Activated CD8-positive, alpha-beta T cell treated with anti-CD3 and anti-CD28 coated beads for 36 hours (primary cell): ENCODE measurements at places on chromosomes 12 and 14. TPM values are rescaled to one million over a fixed set of nuclear protein-coding genes. Genes with fewer than 3 reads are reported as not detected.

- no peak overlapping the region for H3K27ac ChIP-seq
- DNase-seq: no peak
- no peaks in the 10 kb centered on the region for H3K36me3 ChIP-seq
Measured at GRCh38 chr14:99724939-99725773, 41.1 kb downstream of the CYP46A1 start.

DNA sequence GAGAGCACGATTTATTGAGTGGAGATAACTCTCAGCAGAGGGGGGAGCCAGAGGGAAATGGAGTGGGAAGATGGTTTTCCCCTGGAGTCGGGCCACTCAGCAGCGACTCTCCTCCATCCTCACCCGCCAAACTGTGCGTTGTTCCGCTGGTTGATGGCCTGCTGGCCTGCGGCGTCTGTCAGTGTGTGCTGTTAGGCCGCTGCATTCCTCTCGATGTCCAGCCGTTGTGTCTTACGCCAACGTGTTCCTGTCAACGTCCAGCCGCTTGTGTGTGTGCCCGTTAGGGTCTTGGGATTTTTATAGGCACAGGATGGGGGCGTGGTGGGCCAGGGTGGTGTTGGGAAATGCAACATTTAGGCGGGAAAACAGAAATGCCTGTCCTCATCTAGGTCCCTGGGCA is 69.2 kb downstream of the PTPRQ start:
- H3K4me1 ChIP-seq: no peaks in the 10 kb centered on the region
- no peaks in the 10 kb centered on the region for H3K27me3 ChIP-seq
- no peak for DNase-seq
- H3K36me3 ChIP-seq: no peaks in the 10 kb centered on the region

GRCh38 chr12:125097427-125097826 is 32.2 kb downstream of the AACS start:
- H3K4me1 ChIP-seq: peaks cover 15% of the 10 kb centered on the region
- no peaks in the 10 kb centered on the region for H3K27me3 ChIP-seq
- H3K36me3 ChIP-seq: peaks cover 5% of the 10 kb centered on the region

REP15 gene
- total RNA-seq: not detected

ATG101 gene
- total RNA-seq: 28.4 TPM

LRP1-AS gene
- total RNA-seq: not detected

DNA sequence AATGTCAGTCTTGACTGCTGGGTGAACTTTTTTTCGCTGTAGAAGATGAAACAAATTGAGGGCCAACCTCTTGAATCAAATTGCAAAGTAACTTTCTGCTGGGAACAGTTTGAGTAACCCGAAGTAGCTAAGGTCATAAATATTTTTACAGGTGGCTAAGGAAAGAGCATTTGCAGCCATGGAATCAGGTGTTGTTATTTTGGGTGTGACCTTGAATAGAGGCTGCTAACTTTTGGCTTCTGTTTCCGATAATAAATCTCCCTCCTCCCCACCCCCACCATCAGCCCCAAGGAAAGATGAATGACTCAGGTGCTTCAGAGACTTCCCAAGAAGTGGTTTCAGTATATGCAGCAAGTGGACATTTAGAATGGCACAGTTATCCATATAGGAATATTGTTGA is 571.7 kb downstream of the DIO2 start:
- no peaks in the 10 kb centered on the region for H3K4me1 ChIP-seq
- no peak for DNase-seq
- no peaks in the 10 kb centered on the region for H3K27me3 ChIP-seq
- no peak overlapping the region for H3K27ac ChIP-seq
- no peaks in the 10 kb centered on the region for H3K36me3 ChIP-seq

- no peak overlapping the region for H3K27ac ChIP-seq
- H3K4me3 ChIP-seq: no peak overlapping the region
- H3K36me3 ChIP-seq: peaks cover 10% of the 10 kb centered on the region
- H3K4me1 ChIP-seq: peaks cover 4% of the 10 kb centered on the region
- no peak for DNase-seq
Measured at GRCh38 chr12:50291377-50291776, 8.1 kb upstream of the LIMA1 start.

- no peaks in the 10 kb centered on the region for H3K4me1 ChIP-seq
- no peak for DNase-seq
- no peak overlapping the region for H3K4me3 ChIP-seq
- no peaks in the 10 kb centered on the region for H3K36me3 ChIP-seq
- H3K27ac ChIP-seq: no peak overlapping the region
Measured at GRCh38 chr14:80390906-80391305, 179.6 kb upstream of the DIO2 start.

DNA sequence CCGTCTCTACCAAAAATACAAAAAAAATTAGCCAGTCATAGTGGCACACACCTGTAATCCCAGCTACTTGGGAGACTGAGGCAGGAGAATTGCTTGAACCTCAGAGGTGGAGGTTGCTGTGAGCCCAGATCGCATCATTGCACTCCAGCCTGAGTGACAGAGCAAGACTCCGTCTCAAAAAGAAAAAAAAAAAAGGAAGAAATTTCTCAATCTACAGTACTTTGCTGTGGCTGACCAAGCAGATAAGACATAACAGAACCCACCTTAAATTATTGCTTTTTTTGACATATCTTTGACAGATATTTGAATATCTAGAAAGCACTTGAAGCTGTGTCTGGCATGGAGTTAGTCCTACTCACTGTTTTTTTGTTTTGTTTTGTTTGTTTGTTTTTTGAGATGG is 34.9 kb upstream of the HNF1A start:
- no peaks in the 10 kb centered on the region for H3K27me3 ChIP-seq
- H3K4me3 ChIP-seq: no peak overlapping the region
- no peak overlapping the region for H3K27ac ChIP-seq
- H3K36me3 ChIP-seq: no peaks in the 10 kb centered on the region

RNU4-1 gene
- total RNA-seq: 692 TPM

MYO1H gene
- not detected for total RNA-seq

DNA sequence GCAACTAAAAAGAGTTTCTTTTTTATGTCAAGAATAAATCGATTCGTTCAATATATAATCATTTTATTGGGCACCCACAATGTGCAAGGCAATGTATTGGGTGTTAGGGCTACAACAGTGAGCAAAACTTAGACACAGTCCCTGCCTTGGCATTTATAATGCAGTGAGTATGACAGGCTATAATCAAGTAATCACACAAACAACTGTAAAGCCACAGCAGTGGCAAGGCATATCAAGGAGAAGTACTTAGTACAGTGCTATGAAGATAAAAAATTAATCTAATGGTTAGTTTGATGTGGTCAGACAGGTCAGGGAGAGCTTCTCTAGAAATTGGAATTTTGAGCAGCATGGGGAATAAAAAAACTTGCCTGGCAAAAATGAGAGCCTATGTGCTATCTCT is 39.5 kb upstream of the OTOGL start:
- H3K36me3 ChIP-seq: no peaks in the 10 kb centered on the region
- no peak overlapping the region for H3K4me3 ChIP-seq
- no peak overlapping the region for H3K27ac ChIP-seq

ACOT6 gene
- not detected for total RNA-seq

DNA sequence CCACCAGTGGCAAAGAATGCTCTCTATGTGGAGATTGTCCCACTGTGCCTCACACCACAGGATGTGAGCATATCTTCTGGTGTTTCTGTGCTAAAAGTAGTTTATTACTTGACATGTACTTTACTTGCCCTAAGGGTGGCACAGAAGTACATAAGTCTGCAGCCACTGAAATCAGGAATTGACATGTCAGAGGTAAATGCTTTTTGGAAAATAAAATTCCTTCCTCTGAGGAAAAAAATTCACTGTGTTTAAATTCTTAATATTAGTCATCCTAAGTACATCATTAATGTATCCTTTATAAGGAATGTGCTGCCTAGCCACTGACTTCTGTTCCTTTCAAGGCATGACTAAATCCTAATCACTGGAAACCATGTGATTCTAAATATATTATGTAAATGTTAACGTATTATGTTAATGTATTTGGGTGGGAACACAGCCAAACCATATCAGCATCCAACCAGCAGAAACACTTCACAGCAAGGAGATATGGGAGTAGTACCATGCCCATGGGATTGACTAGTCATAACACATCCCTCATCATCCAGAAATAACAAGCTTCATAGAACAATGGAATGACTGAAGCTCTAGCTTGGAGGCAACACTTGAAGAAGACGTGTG is 239.7 kb upstream of the PPFIA2 start:
- no peaks in the 10 kb centered on the region for H3K4me1 ChIP-seq
- no peak overlapping the region for H3K27ac ChIP-seq
- DNase-seq: no peak
- H3K36me3 ChIP-seq: no peaks in the 10 kb centered on the region

MMP17 gene
- total RNA-seq: not detected

KRT78 gene
- total RNA-seq: not detected

DLGAP5 gene
- total RNA-seq: 84.0 TPM

KLRC3 gene
- total RNA-seq: 2.8 TPM

DNA sequence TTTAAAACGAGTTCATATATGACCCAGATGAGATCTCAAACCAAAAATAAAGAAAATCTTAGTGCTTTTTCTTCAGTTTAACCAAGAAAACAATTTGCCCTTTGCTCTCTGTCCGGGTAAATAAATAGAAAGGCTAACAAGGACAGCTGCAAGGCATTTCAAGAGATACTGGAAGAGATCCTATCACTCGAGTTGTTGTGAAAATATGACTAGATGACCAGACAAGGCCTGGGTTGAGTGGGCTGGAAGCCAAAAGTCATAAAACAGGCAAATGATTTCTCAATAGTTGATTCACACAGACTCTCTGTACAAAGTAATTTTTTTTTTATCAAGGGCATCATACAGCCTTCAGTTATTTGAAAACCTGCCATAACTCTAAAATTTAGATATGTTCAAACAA is 55.9 kb upstream of the AVPR1A start:
- H3K36me3 ChIP-seq: no peaks in the 10 kb centered on the region
- no peak for DNase-seq
- no peak overlapping the region for H3K4me3 ChIP-seq

CD163L1 gene
- total RNA-seq: not detected

DNA sequence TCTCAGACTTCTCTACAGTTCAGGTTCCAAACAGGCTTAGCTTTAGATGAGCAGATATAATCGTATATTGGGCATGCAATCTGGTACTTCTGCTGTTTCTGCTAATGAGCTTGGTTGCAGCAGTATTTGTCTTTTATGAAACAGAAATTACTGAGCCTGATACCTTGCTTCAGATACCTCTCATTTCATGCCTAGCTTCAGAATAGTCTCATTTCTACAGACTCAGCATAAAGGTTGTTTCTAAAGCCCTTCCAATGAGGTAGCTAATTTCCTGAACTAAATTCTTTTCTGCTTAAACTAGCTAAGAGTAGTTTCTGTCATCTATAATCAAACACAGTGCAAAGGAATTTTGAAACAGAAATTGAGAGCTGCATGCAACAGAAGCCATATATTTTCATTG is 275.0 kb upstream of the KITLG start:
- no peaks in the 10 kb centered on the region for H3K27me3 ChIP-seq
- no peak overlapping the region for H3K4me3 ChIP-seq
- DNase-seq: no peak

DNA sequence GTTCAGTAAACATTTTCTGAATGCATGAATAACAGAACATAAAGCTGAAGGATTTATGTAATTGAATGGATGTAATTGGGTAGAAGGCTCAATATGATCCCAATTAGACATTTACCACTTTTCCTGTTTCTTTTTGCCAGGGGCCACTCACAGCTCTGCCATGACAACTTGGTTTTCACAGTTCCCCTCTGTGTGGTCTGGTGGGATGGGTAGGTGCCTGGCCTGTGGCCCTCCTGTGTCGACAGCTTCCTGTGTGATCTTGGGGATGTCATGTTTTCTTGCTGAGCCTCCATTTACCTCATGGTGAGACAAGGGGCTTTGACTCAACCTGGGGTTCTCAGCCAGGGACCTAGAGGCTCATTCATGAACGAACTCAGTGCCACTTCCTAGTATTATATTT is 12.6 kb upstream of the SERPINA10 start:
- H3K4me3 ChIP-seq: no peak overlapping the region
- H3K27me3 ChIP-seq: peaks cover 10% of the 10 kb centered on the region
- H3K27ac ChIP-seq: no peak overlapping the region
- H3K4me1 ChIP-seq: no peaks in the 10 kb centered on the region
- H3K36me3 ChIP-seq: no peaks in the 10 kb centered on the region

BCDIN3D gene
- total RNA-seq: 5.0 TPM

GRCh38 chr12:53039851-53040250 is 10.0 kb upstream of the TNS2 start:
- H3K27ac ChIP-seq: peak overlapping the region; percentile 40
- peaks cover 52% of the 10 kb centered on the region for H3K36me3 ChIP-seq
- no peaks in the 10 kb centered on the region for H3K27me3 ChIP-seq
- no peak for DNase-seq
- no peak overlapping the region for H3K4me3 ChIP-seq

KRT4 gene
- total RNA-seq: 0.16 TPM

DNA sequence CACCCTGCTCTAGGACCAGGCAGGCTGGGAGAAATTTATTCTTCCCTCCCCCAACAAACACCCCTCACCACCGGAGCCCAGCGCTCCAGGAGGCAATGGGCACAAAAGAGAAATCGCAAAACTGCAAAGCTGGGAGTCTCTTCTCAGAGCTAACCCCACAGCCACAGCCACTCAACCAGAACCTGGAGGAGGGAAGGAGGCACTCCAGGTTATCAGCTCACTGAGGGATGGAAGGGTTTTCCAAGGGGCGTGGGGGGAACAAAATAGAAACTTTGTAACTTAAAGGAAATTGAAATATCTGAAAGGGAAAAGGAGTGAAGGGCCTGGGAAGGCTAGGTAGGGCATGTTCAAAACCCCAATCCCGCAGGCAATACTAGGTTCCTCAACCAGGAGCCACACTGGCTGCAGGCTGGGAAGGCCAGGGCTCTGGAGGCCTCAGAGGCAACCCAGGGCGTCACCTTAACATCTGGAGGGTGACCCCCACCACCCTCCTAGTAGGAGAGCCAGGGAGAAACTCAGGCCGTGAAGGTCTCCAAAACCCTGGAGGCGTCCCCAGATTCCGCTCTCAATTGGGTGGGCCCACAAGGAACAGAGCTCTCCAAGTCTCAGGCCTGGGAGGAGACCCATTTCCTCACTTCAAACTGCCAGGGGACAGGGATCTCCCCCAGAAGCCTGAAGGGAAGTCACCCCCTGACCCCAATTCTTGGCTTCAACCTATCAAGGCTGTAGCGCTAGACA is 3.2 kb downstream of the KDM2B start:
- no peak for DNase-seq
- no peak overlapping the region for H3K27ac ChIP-seq
- no peaks in the 10 kb centered on the region for H3K27me3 ChIP-seq
- peaks cover 27% of the 10 kb centered on the region for H3K4me1 ChIP-seq
- H3K36me3 ChIP-seq: peaks cover 8% of the 10 kb centered on the region
- H3K4me3 ChIP-seq: peak overlapping the region; percentile 43

- DNase-seq: no peak
- H3K27me3 ChIP-seq: no peaks in the 10 kb centered on the region
- peaks cover 30% of the 10 kb centered on the region for H3K4me1 ChIP-seq
Measured at GRCh38 chr14:97120204-97120603, 323.0 kb downstream of the VRK1 start.
